ENCODE measurements at places on chromosomes 5 and 9. TPM values are rescaled to one million over a fixed set of nuclear protein-coding genes. Genes with fewer than 3 reads are reported as not detected.

Gene GCNT1
- total RNA-seq, result 8.1 TPM

Gene PHYHD1
- 33.4 TPM for total RNA-seq

Gene SLC6A7
- not detected for total RNA-seq

Gene OLFML2A
- total RNA-seq, result 37.7 TPM

Gene ZNF483
- total RNA-seq, result 8.6 TPM

Gene SLC36A2
- total RNA-seq, result 0.28 TPM

Gene DBH
- total RNA-seq, result not detected

Gene SLCO6A1
- not detected for total RNA-seq

Gene ANGPTL2
- 59.2 TPM for total RNA-seq

Gene PTBP3
- total RNA-seq, result 13.1 TPM

Gene ATP10B
- total RNA-seq, result not detected
